ENCODE measurements at places on chromosomes 1 and 21.

DNA sequence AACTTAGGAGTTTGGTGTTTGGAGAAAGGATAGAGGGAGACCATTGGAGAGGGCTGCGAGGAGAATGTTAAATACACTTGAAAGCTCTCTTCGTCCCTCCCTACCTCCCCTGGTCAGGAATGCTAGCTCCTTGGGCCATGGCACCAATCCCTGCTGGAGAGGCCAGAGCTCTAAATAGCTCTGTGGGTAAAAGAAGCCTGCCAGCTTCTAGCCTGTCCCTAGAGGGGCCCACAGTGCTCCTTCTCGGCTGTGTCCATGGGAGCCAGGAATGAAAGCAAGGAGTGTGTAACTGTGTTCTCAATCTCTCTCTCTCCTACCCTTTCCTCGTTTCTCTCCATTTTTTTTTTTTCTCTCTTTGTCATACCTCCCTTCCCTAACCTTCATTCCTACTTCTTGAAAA, at the start of gene CCDC190:
TSS of gene CCDC190 (minus strand) at position 75 of the 400 bp plus-strand sequence. CDS start 1,529 bp downstream, outside the sequence.
- no peaks in the 10 kb centered on the region for H3K27me3 ChIP-seq
- DNase-seq: no peak
- no peaks in the 10 kb centered on the region for H3K36me3 ChIP-seq
- H3K4me1 ChIP-seq: no peaks in the 10 kb centered on the region
- no peak within 1 kb of the TSS for H3K27ac ChIP-seq

- H3K36me3 ChIP-seq: no peaks in the 10 kb centered on the region
- H3K27me3 ChIP-seq: no peaks in the 10 kb centered on the region
- no peak overlapping the region for H3K27ac ChIP-seq
These were observed 83.7 kb downstream of the HLCS start for GRCh38 chr21:36882776-36883175.

DNA sequence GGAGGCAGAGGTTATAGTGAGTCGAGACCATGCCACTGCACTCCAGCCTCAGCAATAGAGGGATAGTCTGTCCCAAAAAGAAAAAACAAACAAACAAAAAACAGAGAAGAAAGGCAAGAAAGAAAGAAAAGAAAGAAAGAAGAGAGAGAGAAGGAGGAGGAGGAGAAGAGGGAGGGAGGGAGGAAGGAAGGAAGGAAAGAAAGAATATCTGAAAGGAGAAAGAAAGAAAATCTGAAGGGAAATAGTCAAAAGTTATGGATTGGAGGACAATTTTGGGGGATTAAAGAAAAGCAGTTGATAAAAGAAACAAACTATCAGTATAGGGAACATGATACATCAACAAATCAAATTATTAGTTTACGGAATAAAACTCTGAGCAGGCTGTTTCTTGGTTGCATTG, 67.4 kb upstream of the TBX15 start:
- no peaks in the 10 kb centered on the region for H3K4me1 ChIP-seq
- H3K27me3 ChIP-seq: no peaks in the 10 kb centered on the region
- no peaks in the 10 kb centered on the region for H3K36me3 ChIP-seq
- no peak for DNase-seq
- H3K27ac ChIP-seq: no peak overlapping the region
- no peak overlapping the region for H3K4me3 ChIP-seq

DNA sequence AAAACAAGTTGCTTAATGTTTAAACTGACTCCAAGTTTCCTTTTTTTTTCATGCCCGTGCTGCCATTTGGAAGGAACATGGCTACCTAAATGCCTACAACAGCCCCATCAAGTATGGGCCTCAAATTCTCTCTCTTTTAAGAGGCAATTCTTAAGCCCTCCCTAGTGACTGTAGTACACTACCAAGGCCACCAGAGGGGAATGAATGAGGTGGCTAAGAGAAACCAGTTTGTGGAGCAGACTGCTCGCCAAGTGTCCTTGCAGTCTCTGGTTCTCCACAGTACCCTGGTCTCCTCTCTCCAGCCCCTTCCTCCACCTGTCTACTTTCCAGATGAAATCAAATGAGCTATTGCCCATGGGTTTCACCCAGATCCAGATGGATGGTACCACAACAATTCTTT, 1809.6 kb downstream of the BRINP3 start:
- H3K27ac ChIP-seq: no peak overlapping the region
- no peak overlapping the region for H3K4me3 ChIP-seq
- H3K27me3 ChIP-seq: no peaks in the 10 kb centered on the region
- no peaks in the 10 kb centered on the region for H3K36me3 ChIP-seq

DNA sequence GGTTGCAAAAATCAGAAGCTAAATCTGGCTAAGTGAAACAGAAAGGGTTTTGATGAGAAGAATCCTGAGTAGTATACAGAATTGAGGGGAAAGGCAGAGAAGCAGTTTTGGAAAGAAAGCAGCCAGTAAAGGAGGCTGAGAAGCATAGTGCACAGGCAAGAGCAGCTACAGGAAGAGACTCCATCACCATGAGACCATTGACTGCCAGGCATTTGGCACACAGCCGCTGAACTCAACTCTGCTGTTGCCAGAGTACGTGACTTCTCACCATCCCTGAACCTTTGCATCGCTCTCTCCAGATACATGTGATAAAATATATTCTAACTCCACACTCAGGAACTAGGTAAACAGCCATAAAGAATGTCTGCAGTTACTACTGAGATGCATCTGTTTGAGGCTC, 128.3 kb upstream of the C1orf21 start:
- H3K36me3 ChIP-seq: no peaks in the 10 kb centered on the region
- H3K27ac ChIP-seq: no peak overlapping the region
- no peak for DNase-seq
- no peaks in the 10 kb centered on the region for H3K4me1 ChIP-seq

DNA sequence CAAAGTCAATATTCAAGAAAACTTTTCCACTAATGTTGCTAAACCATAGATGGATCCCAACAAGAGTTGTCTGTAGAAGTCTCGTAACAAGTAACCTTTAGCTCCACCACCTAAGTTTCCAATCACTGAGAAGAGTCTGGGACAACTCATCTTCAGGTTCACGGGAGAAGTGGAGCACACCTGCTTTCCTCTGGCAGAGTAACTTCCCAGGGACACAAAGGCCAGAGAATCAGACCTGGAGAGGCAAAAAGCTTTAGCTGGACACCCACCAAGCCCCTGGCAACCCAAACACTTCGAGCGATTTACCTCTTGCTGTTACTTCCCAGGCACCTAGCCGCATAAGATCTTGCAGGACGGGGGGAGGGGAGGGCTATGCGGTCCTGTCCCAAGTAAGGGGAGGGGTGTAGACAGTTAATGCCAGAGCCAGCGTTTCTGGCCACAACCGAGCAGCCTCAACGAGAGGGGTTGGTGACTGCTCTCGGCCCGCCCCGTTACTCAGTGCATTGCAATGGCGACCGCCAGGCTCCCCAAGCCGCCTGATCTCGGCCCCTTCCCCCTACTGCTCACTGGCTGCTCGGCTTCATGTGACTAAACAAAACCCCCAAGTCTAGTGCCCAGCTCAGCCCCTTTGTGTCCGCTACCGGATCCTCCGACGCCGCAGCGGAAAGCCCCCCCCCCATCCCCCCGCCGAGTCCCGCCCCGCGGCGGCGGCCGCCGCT, 709 bp downstream of the ZNF644 start:
- H3K27me3 ChIP-seq: no peaks in the 10 kb centered on the region
- DNase-seq: peak; percentile 71

DNA sequence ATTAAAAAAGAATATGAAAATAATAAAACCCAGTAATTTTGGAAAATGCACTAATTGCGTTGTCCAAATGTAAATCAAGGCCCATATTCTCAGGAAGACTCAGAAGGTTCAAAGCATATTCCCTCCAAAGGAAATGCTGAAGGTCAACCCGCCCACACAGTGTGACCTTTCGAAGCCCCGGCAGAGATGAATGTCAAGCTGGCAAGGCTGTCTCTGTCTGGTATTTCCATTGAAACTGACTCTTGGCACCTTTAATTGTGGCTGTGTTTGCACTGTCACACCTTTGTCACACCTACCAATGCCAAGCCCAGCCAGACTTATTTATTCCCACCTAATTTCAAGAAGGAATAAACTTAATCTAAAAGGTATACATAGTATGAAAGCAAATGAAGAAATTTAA, 82.5 kb downstream of the NTPCR start:
- no peak overlapping the region for H3K4me3 ChIP-seq
- no peaks in the 10 kb centered on the region for H3K27me3 ChIP-seq
- no peak for DNase-seq
- H3K4me1 ChIP-seq: no peaks in the 10 kb centered on the region

GRCh38 chr1:112938210-112938609, 17.8 kb downstream of the SLC16A1 start:
- no peak overlapping the region for H3K4me3 ChIP-seq
- no peaks in the 10 kb centered on the region for H3K4me1 ChIP-seq
- no peaks in the 10 kb centered on the region for H3K36me3 ChIP-seq
- H3K27me3 ChIP-seq: no peaks in the 10 kb centered on the region
- H3K27ac ChIP-seq: peak overlapping the region; percentile 40
- DNase-seq: no peak

DNA sequence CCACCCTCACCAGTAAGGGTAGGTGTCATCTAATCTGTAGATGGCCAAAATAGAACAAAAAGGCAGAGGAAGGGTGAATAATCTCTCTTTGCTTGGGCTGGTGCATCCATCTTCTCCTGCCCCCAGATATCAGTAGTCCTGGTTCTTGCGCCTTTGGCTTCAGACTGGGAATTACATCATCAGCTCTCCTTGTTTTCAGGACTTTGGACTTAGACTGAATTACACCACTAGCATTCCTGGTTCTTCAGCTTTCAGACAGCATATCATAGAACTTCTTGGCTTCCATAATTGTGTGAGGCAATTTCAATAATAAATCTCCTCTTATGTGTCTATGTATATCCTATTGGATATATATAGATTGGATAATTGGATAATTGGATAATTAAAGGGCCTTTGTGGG, 403.0 kb upstream of the USP24 start:
- H3K4me1 ChIP-seq: no peaks in the 10 kb centered on the region
- no peaks in the 10 kb centered on the region for H3K27me3 ChIP-seq
- no peak overlapping the region for H3K4me3 ChIP-seq
- no peaks in the 10 kb centered on the region for H3K36me3 ChIP-seq
- no peak overlapping the region for H3K27ac ChIP-seq

GRCh38 chr1:45928486-45929205, 125.2 kb downstream of the MAST2 start:
- DNase-seq: no peak
- no peaks in the 10 kb centered on the region for H3K27me3 ChIP-seq
- no peak overlapping the region for H3K4me3 ChIP-seq
- peak overlapping the region; percentile 25 for H3K27ac ChIP-seq

GRCh38 chr1:20486457-20487235, 636 bp upstream of the CAMK2N1 start:
- no peaks in the 10 kb centered on the region for H3K36me3 ChIP-seq
- H3K27me3 ChIP-seq: peaks cover 25% of the 10 kb centered on the region
- no peak for DNase-seq
- H3K4me3 ChIP-seq: peak overlapping the region; percentile 50

DNA sequence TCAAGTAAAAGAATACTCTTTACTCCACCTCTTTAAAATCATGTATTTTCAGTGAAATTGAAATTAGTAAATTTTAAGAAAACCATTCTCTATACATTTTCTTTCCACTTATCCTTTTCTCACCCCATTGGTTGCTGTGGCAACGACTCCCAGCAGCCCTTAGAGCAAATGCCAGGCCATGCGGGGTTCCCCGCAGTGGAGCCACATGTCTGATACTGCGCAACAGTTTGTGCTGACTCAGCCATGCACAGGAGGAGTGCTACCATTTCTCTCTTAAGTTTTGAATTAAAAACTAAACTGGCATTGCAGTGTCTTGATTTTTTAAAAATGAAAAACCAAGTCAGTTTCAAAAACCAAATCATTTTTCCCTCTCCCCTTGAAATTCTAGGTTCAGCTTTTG, 214.1 kb upstream of the L1TD1 start:
- no peaks in the 10 kb centered on the region for H3K36me3 ChIP-seq
- DNase-seq: no peak
- H3K4me1 ChIP-seq: no peaks in the 10 kb centered on the region
- H3K4me3 ChIP-seq: no peak overlapping the region

All from CD8-positive, alpha-beta memory T cell (primary cell).